Glomerular endothelial cell (primary cell): ENCODE measurements at places on chromosomes 3 and 15.
A peak's percentile ranks its signal among the peaks of the same experiment; 100 is the strongest.

DNA sequence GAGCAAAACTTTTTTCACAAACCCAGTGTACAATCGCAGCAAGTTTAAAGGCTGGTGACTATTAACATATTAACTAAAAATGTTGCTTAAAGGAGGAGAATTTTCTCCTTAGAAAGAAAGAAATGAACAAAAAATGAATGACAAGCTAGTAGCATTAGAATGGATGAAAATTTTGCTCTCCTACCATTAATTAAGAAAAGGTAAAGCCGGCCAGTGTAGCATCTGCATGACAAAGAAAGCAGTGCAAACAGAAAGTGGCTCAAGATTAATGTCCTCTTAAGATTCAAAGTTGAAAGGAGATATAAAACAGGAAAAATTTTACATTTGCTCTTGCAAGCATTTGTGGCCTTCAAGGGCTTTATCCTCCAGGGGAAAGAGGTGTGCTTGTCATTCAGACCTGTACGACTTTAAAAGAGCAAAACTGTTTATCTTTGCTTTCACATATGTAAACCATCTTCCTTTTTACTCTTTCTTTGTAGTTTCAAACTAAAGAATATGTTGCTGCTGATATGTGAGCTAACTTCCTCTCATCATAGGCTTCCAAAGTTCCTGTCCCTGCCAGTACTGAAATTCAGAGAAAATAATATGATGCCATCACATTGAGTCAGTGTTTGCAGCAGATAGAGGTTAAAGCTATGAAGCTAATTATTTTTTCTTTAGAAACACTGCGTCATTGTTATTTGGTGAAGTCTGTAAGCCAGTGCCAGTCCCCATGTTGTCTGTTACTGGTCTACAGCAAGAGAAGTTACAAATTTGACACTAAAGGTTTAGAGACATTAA, 439.1 kb upstream of the GRM7 start:
- DNase-seq = no peak

DNA sequence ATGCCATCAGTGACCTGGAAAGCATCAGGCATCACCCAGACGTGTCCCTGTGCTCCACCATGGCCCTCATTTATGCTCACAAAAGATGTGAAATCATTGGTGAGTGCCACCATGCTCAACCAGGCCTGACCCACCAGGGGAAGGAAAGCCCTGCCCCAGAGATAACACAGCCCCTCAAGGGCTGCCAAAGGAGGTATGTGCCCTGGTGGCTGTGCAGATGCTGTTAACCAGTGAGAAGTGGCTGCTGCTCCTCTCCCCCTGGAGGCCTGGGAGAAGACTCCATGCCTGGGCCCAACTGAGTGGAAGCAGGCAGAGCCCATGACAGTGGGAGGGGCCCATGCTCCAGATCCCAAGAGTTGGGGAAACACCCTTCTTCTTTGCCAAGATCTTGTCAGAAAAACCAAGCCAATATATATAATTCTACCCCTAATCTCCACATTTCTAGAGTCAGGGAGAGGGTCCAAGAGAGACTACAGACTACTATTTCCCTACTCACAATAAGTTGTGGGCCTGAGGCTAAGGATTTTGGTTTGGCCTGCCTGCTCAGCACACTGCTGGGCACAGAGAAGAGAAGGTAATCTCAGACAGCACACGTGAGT, 2.7 kb downstream of the TTC21A start:
- no peak for DNase-seq

GRCh38 chr15:57305009-57305408, 71.3 kb upstream of the CGNL1 start:
- DNase-seq = no peak

DNA sequence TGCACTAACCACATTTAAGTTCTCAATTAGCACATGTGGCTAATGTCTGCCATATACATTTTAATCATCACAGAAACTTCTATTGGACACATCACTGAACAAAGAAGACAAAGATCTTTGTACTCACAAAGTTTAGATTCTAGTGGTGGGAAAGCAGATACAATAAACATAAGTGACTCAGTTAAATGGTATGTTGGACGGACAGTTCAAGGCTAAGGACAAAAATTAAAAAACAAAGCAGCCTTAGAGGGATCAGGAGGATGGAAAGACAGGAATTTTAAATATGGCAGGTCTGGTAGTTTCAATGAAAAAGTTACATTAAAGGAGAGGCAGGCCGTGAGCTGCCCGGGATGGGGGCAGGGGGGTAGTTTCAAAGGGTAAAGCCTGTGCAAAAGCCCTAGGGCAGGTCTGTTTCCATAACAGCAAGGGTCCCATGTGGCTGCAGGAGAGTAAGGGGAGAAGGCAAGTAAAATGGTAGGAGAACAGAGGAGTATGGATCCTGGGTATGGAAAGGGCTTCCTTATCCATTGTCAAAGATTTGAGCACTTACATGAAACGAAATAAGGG, 220.7 kb downstream of the FHIT start:
- DNase-seq = no peak

- no peak for DNase-seq
Observed at GRCh38 chr3:130374908-130375307, 29.4 kb downstream of the COL6A5 start.

DNA sequence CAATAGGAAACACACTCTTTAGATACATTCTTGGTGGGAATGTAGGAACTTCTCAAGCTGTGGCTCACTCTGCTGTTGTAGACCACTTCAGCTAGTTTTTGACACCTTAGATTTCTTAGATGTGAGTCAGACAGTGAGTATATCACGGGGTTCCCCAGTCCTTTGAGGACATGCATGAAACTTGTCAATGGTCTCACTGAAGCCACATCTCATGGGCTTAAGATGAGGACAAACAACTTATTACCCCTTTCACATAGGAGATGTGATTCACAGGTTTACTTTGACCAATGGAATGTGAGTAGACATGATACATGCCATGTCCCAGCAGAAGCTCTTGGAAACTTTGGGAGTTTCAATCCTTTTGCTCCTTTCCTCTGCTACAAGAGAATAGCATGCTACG, 325.5 kb downstream of the CHST2 start:
- DNase-seq = no peak

- DNase-seq = no peak
Observed at GRCh38 chr3:140363801-140364200, 314.1 kb upstream of the TRIM42 start.

DNA sequence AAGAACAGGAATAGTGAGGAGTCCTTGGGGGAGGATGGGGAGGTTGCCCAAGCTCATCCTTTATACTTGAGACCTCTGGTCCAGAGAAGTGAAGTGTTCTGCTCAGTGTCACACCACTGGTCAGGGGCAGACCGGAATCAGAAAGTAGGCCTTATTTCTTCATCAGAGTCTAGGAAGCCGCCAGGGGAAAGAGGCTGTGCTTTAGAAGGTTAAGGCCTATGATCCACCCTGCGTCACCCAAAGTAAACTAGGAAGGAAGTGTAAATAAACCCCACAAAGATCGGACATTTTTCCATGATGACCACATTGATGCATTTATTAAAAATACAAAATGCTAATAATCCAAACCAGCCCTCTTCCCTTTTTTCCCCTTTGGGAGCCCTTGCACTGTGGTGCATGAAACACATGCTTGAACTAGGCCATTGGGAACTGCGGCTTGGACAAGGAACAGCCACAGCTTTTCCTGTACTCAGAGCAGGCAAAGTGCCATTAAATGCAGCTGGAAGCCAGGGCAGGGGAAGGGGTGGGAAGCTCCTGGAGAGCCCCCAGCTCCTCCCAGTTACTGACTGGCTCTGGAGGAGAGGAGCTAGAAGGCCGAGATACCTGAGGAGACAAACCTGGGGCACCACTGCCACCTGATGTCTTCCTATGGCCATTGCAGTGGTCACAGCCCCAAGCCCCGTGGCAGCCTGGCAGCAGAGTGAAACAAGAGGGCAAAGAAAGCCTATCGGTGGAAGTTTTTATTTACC, 37.0 kb downstream of the CDC25A start:
- DNase-seq = peak; percentile 72

DNA sequence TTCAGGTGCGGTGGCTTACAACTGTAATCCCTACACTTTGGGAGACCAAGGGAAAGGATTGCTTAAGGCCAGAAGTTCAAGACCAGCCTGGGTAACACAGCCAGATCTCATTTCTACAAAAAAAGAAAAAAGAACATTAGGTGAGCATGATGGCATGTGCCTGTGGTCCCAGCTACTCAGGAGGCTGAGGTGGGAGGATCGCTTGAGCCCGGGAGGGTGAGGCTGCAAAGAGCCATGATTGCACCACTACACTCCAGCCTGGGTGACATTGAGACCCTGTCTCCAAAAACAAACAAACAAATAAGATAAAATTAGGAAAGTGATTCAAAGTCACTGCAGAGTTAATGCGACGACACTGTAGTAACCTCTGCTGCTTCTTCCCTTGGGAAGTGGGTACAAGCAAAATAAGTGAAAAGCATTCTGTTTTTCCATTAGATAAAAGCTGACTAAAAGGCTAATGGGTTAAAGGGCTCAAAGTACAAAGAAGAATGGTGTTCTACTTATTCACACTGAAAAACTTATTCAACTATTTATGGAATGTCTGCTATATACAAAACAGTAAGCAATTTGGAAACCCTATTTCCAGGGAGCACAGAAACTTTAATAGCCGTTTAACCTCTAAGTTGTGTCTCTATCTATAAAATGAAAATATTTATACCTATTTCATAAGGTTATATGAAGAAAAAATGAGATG, 8.0 kb upstream of the RPS27L start:
- no peak for DNase-seq

- DNase-seq = no peak
Observed at GRCh38 chr3:2567451-2567850, 468.8 kb downstream of the CNTN4 start.

GRCh38 chr15:67251318-67251717, 3.1 kb downstream of the AAGAB start:
- DNase-seq = no peak

GRCh38 chr15:83943849-83944404, 290.0 kb downstream of the ADAMTSL3 start:
- DNase-seq = no peak

DNA sequence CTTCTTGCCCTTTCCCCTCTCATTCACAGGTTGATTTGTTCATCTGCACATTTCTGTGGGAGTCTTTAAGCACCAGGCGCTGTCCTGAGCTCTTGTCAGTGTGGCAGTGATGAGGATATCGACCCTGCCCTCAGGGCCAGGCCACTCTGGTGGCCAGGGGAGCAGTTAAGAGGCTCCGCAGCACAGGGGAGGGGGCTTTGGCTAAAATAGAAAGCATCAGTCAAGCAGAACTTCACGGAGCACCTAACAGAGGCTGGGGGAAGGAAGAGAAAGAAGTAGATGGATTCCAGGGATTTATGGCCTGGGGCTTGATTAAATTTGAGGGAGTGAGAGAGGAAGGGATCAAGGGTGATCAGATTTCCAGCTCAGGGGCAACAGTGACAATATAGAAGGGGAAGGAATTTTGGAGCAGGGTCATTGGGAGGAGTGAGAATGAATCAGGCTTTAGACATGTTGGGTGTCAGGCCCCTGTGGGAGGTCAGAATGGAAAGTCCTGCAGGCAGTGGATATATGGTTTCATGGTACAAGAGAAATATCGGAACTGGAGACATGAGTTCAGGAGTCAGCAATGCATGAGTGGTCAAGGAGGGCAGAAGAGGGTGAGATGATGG, 73.0 kb upstream of the GLCE start:
- no peak for DNase-seq

DNA sequence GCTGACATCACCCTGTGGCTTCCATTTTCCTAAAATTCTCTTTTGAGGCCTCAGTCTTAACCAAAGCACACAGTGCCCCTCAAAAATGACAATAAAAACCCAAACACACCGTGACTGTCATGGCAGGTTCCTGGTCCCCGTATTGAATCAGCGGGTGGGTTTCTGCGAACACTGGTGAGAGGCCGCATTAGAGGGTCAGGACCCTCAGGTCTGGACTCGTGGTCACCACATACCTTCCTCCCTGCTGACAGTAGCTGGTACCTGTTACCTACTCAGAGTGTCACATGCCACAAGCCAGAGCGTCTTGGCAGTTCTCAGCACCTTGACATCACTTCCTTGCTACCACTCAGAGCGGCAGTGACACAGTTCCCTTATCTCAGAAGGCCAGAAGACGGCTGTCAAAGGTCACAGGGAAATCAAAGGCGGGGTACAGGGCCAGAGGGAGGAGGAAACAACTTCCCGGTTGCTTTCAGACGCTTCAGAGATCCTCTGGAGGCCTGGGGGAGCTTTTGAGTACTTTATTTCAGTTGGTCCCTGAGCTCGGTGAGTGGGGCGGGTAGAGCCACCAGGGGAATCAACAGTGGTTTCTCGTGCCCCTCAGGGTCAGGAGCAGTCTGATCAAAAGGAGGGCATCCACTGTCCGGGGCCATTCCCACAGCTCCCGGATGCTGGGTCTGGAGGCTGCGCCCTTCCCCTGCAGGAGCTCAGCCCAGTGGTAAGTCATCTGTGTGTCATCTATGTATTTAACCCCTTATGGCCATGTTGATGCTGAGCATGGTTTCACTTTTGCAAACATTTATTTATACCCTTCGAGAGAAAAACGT, at the start of the genes CCR5AS and CCRL2:
Gene CCR5AS (minus strand): TSS at position 279 of the 824 bp plus-strand sequence.
Gene CCRL2 (plus strand): TSS at position 472 of the 824 bp plus-strand sequence. CDS start 821 bp downstream, outside the sequence.
- peak; percentile 69 for DNase-seq

GRCh38 chr3:188062216-188062615, 91.7 kb upstream of the LPP start:
- no peak for DNase-seq

DNA sequence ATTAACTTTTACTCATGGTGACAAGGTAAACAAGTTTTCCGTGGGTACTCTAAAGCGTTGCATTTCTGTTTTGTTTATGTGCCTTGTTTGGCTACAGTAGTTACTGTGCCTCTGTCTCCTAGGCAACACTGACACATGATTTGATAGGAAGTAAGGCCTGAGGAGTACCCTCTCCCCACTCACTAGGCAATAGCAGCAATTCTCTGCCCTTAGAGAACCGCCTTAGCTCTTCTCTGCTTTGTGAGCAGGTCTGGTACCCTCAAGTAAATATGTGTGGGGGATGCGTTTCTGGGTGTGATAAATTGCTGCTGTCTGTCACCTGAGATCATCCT, at the start of gene IL5RA:
Gene IL5RA (minus strand): TSS at position 76 of the 332 bp plus-strand sequence. CDS start 5,390 bp downstream, outside the sequence.
- DNase-seq = no peak

DNA sequence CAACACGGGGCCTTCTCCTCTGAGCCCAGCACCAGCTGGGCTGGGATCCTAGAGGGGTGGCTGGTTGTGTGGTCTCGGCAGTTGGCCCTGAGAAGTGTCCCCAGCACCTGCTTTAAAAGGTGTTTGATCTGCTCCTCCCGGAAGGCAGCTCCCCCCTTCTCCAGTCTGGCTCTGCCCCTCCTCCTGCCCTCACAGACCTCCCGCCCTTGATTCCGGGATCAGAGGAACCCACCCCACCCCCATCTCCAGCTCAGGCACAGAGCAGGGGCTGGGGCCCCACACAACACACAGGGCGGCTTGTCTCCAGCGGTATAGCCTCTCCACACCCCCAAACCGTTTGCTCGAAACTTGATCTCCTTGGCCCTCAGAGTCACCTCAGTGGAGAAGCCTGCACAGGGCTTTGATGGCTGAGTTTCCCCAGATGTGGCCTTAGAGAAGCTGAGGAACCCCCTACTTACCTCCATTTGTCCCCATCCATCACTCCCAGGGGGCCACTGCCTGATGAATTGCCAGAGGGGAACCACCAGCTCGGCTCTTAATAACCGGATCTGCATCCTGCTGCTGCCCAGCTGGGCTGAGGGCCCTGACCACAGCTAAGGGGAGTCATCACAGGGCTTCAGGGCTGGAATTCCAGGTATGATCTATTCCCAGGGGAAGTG, 6.4 kb upstream of the STRA6 start:
- no peak for DNase-seq
